ENCODE measurements at places on chromosomes 5 and 9.

- no peak for DNase-seq
These were observed 15.9 kb downstream of the TCF7 start for GRCh38 chr5:134130239-134130945.

DNA sequence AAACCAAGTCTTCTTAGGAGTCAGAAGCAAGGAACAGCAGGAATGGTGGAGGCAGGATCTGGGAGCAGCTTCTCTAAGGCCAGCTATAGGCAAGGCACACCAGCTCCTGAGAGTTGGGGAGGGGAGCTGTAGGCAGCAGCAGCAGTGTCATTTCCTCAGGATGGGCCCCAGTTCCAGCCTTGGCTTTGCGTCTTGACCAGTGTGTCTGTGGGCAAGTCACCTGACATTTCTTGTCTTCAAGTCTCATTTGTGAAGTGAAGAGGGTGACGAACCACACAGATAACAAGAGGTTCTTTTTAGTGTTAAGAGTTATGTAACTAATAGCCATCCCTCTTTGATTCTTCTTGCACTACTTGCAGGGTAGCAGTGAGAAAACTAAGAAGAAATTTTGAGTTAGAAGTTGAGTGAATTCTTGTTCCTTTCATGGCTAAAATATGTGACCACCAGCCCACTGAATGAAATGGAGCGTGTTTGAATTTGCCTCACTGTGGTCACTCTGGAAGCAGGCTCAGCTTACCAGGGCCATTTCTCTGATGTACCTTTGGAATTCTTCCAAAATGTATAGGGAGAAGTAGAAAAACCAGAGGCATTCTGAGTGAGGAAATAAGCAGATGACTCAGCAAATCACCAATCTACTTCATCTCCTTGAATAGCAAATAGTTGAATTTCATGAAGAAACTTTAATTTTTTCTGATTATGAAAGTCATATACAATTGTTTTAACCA is 42.4 kb downstream of the RHOBTB3 start:
- no peak for DNase-seq

GRCh38 chr5:20446121-20446520 is 458.1 kb upstream of the CDH18 start:
- no peak for DNase-seq

DNA sequence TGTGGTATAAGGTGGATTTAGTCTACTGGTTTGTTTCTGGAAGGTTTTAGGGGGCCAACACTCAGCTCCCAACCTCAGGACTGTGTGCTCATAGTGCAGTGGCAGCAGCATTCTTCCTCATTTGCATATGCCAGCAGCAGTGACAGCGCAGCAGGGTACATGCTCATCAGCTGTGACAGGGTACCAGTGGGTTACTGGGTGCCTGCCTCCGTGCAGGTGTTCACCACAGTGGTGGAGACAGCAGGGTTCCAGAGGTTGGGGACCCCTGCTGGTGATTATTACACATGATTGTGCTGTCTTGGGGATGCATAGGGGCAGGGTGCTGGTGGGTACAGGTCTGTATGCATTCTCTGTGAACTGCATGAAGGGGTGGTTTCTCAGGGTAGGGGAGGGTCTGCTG is 45.5 kb upstream of the IFNE start:
- DNase-seq: no peak

DNA sequence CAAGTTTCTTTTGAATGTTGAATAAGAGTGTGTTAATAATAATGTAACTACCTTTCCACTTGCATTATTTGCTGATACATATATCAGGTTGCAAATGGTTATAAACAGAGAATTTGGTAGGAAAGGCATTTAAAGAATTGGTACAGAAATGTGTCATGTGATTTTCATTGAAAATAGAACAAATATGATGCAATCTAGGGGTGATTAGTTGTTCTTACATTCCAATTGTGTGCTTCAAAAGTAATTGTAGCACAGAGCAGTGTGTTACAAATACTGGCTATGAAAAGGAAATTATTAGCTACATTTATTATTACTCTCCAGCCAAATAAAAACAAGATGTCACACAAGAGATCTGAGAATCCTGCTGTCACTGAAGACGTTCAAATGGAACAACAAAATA is 61.8 kb upstream of the PRDM9 start:
- no peak for DNase-seq

GRCh38 chr5:141761-142160 is 49.5 kb upstream of the LRRC14B start:
- DNase-seq: no peak

- peak; percentile 77 for DNase-seq
These were observed 2.5 kb upstream of the CDK9 start for GRCh38 chr9:127783111-127784008.

DNA sequence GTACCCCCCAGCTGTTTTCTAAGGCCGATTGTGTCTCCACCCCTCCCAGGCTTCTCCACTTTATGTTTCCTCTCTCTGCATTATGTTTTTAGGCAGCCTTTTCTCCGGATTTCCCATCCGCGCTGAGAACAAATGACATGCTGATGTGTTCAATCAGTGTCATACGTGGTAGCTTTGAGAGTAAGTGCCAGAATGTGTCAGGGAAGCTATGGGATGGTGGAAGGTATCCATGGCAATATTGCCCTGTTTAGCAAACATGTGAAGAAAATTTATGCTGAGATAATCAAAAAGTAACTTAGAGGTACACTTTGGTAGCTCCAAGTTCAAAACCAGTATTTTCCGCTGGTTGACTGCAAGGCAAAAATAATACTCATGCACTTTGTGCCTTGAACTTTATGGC is 36.6 kb upstream of the LECT2 start:
- no peak for DNase-seq

DNA sequence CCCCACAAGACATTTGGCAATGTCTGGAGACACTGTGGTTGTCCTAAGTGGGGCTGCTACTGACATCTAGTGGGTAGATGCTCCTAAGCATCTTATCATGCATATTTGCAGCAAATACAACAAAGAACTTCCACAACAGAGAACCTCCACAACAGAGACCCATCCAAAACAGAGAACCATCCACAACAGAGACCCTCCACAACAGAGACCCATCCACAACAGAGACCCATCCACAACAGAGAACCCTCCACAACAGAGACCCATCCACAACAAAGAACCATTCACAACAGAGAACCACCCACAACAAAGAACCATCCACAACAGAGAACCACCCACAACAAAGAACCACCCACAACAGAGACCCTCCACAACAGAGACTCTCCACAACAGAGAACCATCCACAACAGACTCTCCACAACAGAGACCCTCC is 32.8 kb downstream of the ARPC5L start:
- DNase-seq: peak; percentile 7

DNA sequence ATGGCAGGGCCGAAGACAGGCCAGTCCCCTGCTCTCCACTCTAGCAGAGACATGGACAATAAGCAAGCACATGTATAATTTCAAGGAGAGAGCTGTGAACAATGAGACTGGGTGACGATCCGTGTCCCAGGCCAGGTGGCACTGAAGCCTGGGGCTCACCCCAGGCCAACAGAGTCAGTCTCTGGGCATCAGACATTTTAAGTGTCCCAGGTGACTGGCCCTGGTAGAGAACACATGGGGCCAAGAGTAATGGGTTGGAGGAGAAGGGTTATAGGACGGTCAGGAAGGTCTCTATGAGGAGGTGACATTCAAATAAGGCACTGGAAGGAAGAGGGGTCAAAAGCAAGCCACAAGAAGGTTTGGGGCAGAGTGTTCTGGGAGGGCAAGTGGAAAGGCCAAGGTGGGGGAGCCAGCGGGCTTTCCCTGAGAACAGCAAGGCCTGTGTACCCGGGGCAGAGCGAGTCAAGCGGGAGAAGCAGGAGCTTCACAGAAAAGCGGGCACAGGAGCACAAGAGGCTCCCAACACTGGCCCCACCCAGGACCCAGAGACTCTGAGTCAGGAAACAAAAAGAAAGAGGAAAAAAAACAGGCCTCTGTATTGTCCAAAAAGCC is 1.1 kb upstream of the AKNA start:
- DNase-seq: no peak

- DNase-seq: no peak
These were observed 187.1 kb downstream of the TRIM32 start for GRCh38 chr9:116873937-116874914.

DNA sequence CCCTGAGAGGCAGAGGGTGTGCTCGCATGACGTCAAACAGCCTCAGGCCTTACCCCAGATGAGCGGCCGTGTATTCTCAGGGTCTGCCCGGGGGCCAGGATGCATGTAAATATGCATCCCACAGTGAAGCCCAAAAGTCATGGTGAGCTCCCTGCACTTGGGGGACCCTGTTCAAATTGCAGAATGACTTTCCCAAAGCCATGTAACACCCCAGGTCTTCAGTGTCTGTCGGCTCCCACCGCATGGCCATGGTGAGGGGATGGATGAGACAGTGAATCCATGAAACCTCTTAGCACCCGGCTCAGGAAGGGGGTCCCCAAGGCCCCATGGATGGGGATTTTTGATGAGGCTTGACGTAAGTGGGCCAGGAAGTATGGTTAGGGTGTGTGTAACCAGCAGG is 9.3 kb upstream of the COL5A1 start:
- no peak for DNase-seq

DNA sequence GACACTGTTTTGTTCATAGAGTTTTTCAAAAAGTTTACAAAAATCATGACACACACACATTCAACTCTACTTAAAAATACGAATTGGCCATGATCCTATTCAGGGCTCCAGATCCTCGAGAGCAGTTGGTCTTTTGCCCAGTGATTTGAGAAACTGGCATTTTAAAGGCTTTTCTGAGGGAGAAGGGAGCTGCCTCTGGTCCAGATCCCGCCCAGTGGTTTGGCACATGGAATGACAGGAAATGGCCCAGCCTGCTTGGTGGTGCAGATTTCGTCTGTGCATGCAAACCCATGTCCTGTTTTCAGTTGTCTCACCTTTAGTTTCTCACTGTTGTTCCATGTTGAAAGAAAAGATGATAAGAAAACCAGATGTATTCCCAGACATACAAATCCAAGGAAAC is 3.6 kb downstream of the CAMK4 start:
- DNase-seq: no peak

DNA sequence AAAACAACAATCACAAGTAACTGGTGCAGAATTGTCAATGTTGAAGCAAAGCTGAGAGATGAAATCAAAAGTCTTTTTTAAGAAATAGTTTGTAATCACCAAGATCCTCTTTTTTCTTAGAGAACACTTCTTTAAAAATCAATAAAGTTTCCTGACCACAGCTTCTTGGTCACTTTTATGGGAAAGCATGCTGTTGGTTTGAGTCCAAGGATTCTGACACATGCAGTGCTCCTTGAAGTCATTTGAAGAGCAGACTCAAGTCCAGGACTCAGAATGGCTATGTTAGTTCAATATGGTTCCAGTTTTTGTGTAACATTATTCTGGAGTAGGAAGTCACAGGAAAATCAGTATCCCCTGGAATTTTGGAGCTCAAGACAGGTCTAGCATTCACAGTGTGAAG is 480.6 kb downstream of the NR2F1-AS1 start:
- DNase-seq: no peak

DNA sequence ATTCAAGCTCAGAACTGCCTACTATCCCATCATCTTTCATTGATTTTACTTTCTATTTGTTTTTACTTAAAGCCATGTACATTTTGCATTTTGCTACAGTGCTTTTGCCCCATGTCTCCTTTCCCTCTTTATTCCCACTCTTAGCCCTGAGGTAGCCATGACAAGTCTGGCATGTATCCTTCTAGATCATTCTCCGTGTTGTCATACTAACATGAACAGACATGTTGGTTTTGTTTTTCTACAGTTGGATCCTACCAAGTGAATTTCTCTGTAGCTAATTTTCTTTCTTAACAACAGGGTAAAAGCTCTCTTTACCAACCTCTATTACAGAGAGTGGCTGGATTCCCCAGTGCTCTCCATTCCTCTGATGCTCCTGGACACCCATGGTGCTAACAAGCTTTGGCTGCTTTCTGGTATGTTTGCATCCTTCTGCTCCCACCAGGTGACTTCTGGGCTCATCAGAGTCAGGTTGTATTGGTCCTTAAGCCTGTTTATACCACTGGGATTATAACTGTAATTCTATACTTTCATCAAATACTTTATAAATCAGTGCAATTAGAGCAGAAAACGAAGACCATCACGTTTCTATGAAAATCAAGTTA is 38.8 kb upstream of the BOD1 start:
- DNase-seq: no peak

GRCh38 chr5:144504929-144505577 is 334.4 kb downstream of the KCTD16 start:
- DNase-seq: no peak

- DNase-seq: no peak
These were observed 70.8 kb downstream of the NXNL2 start for GRCh38 chr9:88605512-88606362.

DNA sequence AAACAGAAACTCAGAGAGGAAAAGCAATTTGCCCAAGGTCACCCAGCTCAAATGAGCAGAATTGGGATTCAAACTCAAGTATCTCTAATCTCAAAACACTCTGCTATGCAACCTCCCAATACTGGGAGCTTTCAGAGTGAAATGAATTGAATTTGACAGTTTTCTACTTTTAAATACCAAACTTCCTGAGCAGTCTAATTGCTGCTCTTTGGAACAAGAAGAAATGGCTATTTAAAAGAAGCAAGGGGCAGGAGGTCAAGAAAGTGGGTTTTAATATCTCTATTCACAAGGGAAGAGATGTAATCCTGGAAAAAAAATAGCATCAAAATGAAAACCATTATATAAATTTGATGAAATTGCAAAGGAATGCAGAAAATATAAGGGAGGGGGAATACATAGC is 142.6 kb downstream of the INSYN2B start:
- no peak for DNase-seq

- no peak for DNase-seq
These were observed 279.3 kb upstream of the ANKRD55 start for GRCh38 chr5:56512313-56512996.

DNA sequence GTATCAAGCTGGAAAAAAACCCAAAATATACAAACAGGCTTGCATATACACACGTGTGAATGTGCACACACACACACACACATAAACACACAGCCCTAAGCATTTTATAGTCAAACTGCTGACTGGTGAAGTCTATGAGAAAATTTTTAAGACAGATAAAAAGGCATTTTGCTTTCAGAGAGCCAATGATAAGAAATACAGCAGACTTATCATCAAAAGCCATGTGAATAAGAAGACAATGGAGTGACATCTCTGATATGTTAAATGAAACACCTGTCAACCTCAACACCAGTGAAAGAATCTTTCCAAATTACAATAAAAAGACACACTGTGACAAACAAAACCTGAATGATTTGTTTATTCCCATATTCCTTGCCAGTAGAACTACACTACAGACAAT is 233.3 kb downstream of the CDH9 start:
- no peak for DNase-seq

DNA sequence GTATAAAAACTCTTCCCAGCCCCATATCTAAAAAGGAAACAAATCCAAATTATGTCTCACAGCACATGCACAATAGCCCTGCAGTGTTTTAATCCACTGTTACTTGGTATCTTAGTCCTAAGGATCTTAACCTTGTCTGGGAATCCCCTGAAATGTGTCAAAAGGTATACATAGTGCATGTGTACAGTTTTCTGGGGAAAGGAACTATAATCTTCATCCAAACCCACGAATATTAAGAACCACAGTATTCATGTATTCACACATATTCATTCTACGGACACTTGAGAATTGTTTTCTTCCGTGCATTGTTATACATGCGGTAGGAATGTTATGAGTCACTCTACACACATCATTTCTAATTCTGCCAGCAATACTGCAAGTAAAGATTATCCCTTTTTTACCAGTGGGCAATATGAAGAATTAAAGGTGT is 47.8 kb upstream of the SNX2 start:
- no peak for DNase-seq
